HuH-7 (cell line): ENCODE measurements at places on chromosomes 2 and 18.

DNA sequence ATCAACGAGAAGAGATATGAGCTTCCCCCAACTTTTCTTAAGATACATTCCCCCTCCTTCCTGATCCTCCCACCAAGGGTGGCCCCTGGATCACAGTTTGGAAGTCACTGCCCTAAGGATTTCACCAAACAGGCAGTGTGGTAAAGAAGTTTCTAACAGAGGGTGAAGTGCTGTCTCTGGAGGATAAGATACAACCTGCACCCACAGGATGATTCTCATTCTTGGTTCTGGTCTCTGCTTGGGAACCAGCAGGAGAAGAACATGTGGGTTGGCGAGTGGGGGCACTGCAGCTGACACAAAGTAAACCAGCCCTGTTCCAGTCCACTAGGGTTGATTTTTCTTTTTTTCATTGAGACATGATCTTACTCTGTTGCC lies 9.3 kb downstream of the NFE2L2 start:
- DNase-seq = no peak

- no peak for DNase-seq
Observed at GRCh38 chr2:15889442-15890123, 50.8 kb upstream of the MYCN start.

DNA sequence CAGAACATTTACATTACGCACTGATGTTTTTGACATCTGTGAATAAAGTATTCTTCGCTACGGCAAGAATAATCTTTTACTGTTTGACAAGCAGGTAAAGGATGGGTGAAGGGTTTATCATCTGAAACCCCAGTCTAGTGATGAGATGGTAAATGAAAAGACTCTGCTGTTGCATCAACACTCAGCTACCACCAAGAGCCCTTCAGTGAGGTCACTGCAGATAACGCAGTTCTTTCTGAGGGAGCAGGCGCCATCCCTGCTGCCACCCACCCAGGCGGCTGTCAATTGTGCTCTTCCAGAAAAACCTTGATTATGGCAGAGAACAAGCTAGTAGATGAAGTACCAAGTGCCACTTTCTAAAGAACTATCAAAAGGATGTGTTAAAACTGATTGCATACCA lies 58.7 kb downstream of the ABCG8 start:
- no peak for DNase-seq

- DNase-seq = no peak
Observed at GRCh38 chr2:174086708-174087107, 121.5 kb upstream of the SP3 start.

- DNase-seq = no peak
Observed at GRCh38 chr2:191846515-191847476, at the start of gene CAVIN2. CAVIN2 (minus strand) TSS chr2:191847088; CDS start chr2:191846925, 163 bp downstream.

DNA sequence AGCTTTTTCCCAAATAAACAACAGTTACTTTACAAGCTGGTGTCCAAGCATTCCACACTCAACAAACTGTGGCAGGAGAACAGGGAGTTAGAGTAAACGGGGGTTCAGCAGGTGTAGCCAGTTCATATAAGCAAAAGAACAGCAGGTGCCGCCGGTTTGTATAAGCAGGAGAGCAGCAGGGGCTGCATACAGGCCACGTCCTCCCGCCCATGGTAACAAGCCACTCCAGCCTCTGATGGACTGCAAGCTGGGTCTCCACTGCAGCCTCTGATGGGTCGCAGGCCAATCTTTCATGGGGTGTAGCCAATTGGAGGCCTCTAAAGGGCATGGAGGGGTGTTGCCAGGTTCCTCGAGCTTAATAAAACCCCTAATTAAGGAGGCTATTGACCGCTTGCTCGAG lies 189.3 kb downstream of the ANKRD30B start:
- no peak for DNase-seq

GRCh38 chr18:76131738-76132137 lies 363.3 kb downstream of the ZNF516 start:
- DNase-seq = no peak

DNA sequence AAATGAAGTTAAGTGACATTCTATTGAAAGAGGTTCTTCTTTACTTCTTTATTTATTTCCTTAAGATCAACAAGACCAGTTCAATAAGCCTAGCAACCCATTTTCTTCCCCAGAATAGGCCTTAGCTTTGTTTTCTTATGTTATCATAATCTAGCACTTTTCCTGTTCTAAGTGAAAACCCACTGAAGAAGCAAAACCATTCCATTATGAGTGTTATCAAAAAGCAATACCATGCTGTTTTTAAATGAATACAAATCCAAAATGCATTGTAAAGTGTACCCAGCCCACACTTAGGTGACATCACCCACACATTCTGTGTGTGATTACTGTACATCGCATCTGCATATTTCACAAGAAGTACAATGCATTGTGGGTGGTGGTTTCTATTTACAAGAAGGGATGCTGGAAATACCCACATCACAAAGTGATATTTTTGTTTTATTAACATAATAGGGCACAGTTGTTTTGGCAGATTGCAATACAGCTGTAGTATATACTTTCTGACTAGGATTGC lies 679.5 kb downstream of the KCNJ3 start:
- DNase-seq = no peak

DNA sequence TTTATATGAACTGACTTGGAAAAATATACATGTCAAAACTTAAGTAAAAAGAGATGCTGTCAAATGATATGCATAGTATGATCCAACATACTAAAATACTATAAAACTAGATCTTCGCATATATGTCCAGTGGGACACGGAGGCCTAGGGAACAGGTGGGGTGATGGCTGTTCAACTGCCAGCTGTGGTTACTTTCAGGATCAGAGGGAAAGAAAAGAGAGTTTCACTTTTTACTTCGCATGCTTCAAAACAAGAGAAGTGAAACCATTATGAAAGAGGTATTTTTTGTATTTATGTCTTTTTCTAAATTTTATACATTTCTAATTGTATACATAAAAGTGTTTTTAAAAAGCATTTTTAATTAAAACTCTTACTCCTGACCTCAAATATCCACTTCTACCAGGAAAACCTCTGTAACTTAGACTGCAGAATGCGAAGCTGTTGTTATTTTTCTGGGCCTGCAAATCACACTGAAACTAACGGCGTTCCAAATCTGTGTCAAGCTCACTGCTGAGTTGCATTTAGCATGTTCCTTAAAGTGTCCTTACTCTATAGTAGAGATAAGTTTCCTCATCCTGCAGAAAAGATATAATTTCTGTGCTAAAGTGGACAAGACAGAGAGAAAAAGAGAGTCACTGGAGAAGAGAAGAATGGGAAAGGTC lies 97.8 kb upstream of the SLC35G4 start:
- DNase-seq = no peak
